ENCODE measurements at places on chromosomes 6 and 20.
A peak's percentile ranks its signal among the peaks of the same experiment; 100 is the strongest.

DNA sequence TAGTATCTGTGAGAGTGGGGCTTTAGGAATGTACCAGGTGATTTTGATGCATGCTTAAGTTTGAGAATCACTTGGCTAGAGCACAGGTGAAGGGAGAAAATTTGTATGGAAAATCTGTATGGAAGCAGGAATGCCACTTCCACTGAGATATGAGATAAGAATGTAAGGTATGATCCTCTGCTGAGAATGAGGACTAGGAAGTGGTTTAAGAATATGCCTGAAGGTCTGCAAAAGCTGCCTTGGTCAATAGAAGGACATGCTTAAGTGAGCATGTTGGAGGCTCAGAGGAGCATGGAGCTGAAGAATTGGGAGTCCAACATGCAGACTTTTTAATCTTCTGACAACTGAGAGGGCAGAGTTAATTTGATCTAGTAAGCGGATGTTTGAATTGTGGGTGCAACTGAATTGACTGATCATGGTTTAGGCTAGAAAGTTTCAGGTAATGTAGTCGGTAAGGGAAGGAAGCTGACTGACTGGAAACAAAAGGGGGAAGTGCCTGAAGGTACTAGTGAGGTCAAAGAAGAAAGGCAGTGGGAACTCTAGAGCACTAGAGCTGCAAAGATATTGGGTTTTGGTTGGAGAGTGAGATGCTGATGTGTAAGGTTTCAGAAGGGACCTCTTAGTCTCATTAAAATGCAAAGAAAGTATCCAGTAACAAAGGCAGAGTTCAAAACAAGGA is 28.6 kb upstream of the NOTCH4 start:
- DNase-seq = no peak

- no peak for DNase-seq
Observed at GRCh38 chr6:166515072-166515810, 71.2 kb downstream of the RAMACL start.

DNA sequence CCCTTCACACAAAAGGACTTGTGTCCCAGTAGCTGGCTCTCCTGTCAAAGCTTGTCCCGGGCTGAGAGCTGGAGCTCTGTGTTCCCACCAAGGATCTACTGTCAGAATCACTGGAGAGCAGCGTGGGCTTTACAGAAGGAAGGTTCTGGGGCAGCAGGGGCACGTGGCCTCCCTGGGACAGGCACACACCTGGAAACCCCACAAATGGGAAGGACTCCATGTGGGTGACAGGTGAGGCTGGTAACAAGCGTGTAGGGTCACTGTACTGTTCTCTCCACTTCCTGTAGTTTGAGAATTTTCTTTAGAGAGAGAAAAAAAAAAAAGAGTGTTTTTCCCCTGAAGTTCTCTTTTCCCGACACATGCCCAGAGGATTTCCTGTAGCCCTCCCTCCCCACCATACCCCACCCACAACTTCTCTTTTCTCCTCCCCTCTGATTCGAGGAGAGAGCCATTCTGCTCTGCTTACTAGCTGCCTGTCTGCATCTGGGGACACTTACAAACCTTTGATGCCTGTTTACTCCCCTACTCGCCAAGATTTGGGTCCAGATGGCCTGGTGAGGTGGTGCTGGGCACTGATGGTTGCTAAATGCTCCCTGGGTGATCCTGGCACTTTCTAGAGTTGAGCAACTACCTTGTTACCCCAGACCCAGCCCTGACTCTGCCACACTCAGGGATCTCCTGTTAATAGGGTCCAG is 84.1 kb upstream of the SIRPA start:
- DNase-seq = no peak

DNA sequence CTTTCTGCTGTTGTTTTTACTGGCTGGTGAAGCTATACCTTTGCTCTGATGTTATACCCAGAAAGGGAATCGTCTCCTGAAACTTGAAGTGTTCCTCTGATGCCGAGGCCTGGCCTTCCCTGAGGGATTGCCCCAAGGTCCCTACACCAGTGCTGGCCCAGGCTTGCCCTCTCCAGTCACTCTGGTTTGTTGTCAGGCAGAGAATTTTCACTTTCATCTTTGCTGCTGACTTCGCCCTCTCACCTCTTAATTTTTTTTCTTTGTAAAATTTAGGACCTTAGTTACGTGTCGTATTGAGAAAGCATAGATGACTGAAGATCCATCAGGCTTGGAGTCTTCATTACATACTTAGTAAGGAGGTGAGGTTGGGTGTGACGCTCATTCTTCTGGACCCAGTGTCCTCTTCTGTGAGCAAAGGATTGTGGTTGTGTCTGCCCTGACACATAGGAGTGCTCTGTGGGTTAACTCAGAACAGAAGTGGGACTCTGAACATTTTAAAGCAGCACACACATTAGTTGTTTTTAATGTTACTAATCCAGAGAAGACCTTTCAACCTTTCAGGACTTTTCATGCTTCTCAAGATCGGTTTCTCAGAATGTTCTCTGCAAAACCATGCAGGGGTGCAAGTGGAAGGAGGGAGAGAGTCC is 45.4 kb downstream of the TULP4 start:
- DNase-seq = no peak

GRCh38 chr6:69900869-69901268 is 34.5 kb downstream of the COL19A1 start:
- DNase-seq = no peak

- no peak for DNase-seq
Observed at GRCh38 chr6:147077251-147077650, 127.0 kb upstream of the STXBP5 start.

DNA sequence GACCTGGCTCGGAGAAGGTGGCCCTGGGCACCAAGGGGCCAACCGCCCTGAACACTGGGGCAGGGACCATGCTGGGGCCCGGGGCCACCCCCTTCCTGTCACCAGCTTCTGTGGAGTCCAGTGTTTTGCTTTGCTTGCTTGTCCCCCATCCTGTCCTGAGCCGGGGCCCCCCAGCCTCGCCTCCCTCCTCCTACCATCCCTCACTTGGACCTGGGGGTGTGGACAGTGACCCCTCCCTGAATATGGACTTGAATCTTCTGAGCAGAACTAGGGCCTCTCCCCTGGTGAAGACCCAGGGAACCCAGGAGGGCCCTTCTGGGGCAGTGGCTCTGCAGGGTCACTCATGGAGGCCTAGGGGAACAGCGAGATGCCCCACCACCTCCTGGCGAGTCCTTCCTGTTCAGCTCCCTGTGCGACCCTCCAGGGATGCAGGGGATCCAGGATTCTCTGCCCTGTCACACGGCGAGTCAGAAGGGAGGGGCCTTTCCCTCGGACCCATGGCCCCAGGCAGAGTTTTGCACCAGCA is 41.6 kb downstream of the VSTM2L start:
- DNase-seq = no peak

DNA sequence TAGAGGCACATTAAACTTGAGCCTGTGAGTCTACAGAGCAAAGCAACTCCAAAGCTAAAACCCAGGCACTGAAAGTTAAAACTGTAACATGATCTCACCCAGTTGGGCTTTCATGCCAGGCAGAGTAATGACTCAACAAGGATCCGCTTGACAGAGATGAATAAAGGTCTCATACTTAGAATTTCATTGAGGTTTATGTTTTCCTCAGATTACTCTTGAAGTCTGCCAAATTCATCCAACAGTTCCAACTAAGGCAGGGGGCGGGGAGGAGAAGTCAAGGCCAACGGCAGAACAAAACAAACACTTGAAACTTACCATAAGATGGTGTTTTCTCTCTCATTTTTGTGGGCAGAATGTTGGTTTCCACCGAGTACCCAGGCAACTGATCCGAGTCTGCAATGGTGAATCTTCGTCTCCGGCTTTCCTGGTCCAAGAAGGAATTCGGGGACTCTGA is 54.0 kb upstream of the IPCEF1 start:
- peak; percentile 14 for DNase-seq

DNA sequence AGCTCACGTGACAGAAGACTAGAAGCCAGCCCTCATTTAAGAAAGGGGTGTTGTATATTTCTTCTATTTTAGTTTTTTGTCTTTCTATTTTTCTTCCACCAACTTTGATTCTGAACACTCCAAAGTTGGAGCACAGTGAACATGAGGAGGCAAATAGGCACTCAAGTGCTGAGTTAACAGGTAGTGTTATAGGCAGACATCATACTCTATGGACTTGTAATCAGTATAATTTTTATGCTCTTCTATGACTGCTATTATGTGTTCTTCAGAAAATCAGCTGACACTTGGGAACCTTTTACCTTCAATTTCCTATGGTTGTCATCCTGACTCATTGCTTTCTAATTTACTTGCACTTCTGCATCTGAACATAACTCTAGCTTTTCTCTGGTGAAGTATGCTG is 396.3 kb upstream of the EYS start:
- no peak for DNase-seq

GRCh38 chr6:149923327-149923986 is 536 bp upstream of the RAET1G start:
- no peak for DNase-seq

DNA sequence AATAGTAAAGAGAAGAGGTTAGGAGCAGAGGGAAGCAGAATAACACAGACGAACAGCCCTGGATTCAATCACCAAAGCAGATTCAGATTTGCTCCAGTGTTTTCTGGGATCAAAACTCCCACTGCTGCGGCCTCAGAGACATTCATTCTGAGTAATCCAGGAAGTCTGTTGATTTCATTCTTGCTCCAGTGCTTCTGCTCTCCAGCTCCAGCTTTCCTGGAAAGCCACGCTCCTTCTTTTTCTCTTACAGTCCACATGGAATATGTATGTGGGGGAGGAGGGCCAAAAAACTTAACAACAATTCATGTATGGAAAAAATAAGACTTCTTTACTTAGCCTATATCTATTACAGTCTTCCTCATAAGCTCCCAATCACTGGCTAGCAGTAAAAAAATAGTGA is 26.4 kb upstream of the UST start:
- no peak for DNase-seq

GRCh38 chr6:114989279-114989964 is 646.6 kb upstream of the HS3ST5 start:
- DNase-seq = no peak

GRCh38 chr6:41531591-41532582 is 14.3 kb upstream of the FOXP4 start:
- DNase-seq = no peak

GRCh38 chr6:82246802-82247504 is 591 bp downstream of the IBTK start:
- DNase-seq = no peak

GRCh38 chr6:50141100-50141499 is 91.4 kb upstream of the DEFB112 start:
- DNase-seq = no peak

GRCh38 chr6:97438011-97438671 is 155.1 kb upstream of the MMS22L start:
- DNase-seq = no peak

GRCh38 chr6:88013015-88013414 is 34.6 kb upstream of the SPACA1 start:
- peak; percentile 75 for DNase-seq

DNA sequence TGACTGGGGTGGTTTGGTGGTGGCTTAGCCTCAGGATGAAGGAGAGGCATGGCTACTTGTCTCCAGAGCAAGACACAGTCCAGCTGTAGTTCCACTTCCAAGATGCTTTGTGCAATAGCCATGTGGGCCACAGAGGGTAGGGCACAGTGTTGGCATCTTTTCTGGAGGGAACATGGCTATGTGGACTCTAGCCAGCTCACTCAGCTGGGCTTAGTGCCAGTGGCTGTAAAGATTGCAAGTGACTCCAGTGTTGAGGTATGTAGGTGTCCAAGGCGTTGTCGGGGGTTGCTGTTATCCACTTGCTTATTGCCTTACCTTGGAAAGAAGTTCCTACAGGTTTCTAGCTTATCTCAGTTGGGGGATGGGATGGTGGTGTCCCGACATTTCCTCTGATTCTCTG is 233.4 kb downstream of the CD109 start:
- no peak for DNase-seq

GRCh38 chr6:44138717-44139350 is 11.5 kb downstream of the TMEM63B start:
- DNase-seq = no peak

DNA sequence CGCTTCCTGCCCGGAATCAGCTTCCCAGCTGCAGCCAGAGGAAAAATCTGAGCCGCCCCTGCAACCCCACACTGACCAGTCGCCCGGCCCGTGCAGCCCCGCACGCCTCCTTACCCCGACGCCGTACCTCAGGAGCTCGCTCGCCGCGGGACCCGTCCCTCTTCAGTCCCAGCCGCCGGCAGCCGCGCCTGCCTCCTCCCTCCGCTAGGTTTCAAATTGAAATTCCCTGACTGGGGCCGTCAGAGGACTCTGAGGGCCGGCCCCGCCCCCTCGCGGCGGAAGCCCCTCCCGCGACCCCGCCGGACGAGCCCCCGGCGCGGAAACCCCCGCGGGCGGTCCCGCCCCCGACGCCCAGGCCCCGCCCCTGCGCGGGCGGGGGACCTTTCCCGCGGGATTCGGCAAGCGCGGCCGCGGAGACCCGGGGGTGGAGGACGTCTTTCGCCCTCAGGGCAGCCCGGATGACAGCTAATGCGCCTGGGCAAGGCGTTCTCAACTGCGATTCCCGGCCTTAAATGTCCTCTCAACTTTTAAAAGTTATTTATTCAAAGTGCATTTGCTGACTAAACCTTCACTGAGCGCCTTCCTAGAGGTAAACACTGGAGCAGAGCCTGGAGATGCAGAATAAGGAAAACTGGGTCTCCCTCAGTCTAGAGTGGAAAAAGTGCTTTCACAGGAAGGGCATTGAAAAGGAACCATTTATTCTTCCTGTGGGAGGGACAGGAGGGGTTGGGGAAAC is at the start of gene EPB41L2:
Gene EPB41L2 (minus strand): TSS at position 218 of the 736 bp plus-strand sequence. CDS start 106,760 bp downstream, outside the sequence.
- DNase-seq = peak; percentile 57

DNA sequence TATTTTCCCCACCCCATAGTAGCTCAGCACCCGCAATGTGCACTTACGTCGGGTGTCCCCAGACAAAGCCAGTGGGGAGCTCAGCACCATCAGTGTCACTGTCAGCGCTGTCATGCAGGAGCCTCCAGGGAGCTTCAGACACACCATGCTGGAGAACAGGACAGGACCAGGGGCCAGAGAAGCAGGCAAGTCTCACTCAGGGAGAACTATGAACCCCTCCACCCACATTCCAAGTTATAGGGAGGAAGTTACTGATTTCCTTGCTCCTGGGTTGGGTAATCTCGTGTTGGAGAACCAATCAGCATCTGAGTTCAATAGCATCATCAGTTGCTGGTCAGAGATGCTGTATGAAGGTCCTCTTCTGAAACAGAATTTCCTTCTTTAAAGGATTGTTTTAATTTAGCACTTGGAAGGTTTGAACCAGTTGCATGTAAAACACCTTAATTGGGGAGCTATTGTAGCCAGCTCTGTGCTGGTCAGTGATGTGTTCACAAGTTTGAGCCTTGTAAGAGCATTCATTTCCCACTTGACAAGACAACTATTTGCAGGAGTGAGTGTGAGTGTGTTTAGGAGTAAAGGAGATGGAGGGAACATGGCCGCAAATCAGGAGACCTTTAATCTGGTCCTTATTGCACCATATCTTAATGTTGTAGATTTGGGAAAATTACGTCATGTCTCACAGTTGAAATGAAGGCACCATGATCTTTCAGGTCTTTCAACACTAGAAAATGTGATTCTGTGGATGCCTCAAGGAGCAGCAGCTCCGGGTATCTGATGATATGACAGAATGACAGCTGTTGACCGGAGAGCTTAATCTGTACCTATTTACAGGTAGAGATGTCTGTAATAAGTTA is at the start of gene HLA-DRB1:
Gene HLA-DRB1 (minus strand): TSS at position 253 of the 854 bp plus-strand sequence. CDS start 106 bp downstream, at position 147.
- peak; percentile 57 for DNase-seq

- no peak for DNase-seq
Observed at GRCh38 chr6:136086686-136087085, 163.4 kb downstream of the MTFR2 start.

GRCh38 chr6:158765499-158766068 is 53.6 kb downstream of the EZR start:
- no peak for DNase-seq
